AG10803 (cell line): ENCODE measurements at places on chromosomes 2 and 18.

GRCh38 chr2:129698593-129698992, 280.9 kb upstream of the RAB6C start:
- no peak for DNase-seq

GRCh38 chr2:62236499-62236898, 40.6 kb downstream of the B3GNT2 start:
- no peak for DNase-seq

GRCh38 chr2:223012291-223012690, 39.7 kb upstream of the KCNE4 start:
- DNase-seq, result no peak

GRCh38 chr2:80053522-80054345, 250.8 kb downstream of the LRRTM1 start:
- DNase-seq, result no peak

- no peak for DNase-seq
Observed at GRCh38 chr2:61789807-61790602, 63.9 kb downstream of the FAM161A start.

GRCh38 chr2:126449677-126450076, 206.3 kb upstream of the GYPC start:
- no peak for DNase-seq

DNA sequence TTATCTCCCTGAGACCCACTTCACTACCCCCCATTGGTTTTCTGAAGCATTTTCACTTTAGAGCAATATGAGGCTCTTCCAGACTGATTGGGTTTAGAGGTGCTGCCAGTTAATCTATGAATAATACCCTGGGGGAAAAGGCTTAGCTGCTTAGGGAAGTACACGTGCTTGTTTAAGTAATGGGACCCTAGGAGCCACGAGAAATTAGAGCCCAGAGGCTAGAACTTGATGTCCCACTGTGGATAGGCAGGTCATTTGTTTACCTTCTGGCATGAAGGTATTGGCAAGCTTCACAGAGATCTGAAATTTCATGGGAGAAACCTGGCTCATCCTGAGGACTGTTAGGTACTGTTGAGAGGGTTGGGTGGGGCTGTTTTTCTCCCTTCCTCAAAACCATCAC, 59.7 kb downstream of the CLIP4 start:
- DNase-seq, result no peak

- no peak for DNase-seq
Observed at GRCh38 chr2:84879584-84880394, 1.1 kb downstream of the TRABD2A start.

DNA sequence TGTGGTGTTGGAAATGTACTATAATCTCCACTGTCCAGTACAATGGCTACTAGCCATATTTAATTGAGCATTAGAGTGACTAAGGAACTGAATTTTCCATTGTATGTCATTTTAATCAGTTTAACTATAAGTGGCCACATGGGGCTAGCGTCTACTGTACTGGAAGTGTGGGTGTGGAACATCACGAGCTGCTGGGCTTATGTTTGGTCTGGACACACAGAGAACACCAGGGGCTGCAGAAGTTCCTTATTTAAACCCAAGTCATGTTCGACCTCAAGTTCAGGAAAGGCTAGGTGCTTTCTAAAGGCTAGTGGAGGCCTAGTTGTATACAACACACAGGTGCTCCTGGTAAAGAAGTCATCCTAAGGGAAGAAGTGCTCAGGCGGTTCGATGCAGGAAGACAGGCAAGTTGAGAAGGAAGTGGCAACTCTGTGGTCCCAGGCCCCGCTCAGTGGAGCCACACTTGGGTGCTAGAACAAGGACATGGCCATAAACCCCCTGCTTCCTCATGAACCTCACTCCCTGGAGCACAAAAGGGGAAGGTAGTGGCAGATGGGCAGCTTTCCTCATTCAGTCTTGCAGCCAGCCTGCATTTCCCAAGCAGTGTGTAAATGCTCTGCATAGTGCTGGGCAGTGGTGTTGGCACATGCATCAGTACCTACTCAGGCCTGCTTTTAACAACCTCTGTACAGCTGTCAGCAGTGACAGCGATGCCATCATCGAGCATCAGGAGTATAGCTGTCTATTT, 13.3 kb downstream of the LGALSL start:
- DNase-seq, result no peak
